Stimulated activated CD4-positive, alpha-beta T cell treated with anti-CD3 and anti-CD28 coated beads, Interleukin-15, amount 100 ng/mL, for 1 hour (primary cell): ENCODE measurements at places on chromosomes 1 and 21.

DNA sequence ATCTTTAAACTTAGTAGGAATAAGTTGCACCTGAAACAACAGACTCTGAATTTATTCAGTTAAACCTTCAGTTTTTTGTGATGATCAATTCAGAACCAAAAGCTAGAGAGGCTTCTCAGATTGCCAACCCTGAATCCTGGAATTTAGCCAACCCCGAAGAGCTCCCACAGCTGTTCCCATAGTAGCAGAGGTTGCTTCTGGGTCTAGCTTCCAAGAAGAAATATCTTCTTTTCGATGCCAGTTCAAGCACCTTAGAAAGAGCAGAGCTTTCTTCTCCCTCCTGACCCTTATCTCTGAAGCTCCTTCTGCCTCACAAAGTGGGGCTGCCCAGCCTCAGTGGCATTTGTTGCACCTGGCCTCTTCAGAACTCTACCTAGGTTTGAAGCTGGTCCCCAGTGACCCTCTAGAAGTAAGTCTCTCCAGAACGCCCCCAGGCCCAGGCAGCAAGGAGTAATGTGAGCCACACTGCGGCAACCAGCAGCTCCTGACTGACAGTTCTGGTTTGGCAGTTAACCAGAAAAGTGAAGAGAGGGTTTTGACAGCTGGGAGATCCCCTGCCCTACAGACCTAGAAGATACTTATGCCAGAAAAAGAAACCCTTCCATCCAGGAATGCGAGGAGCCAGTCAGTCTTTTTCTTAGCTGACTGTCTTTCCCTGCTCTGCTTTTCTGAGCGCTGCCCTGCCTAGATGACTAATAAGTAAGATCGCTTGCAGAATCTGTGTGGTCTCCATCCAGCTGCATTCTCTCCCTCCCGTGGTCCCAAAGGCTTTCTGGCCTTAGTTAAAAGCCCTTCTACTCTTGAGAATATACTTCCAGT lies 165.9 kb downstream of the ADGRL4 start:
- no peak for DNase-seq

DNA sequence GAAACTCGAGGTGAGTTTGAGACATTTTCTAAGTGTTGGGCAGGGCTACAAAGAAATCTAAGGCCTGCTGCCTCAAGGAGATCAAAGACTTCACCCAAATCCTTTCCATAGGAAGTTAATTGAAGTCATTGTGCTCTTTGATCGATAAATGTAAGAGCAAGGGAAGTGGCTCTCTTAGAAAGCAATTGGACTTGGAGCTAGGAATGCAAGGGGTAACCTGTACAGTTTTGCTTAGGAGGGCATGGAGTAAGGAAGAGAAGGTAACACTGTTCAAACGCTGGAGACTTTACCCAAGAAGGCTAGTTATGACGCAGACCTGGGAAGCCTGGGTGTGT lies 418.0 kb upstream of the PROX1 start:
- DNase-seq, result no peak

DNA sequence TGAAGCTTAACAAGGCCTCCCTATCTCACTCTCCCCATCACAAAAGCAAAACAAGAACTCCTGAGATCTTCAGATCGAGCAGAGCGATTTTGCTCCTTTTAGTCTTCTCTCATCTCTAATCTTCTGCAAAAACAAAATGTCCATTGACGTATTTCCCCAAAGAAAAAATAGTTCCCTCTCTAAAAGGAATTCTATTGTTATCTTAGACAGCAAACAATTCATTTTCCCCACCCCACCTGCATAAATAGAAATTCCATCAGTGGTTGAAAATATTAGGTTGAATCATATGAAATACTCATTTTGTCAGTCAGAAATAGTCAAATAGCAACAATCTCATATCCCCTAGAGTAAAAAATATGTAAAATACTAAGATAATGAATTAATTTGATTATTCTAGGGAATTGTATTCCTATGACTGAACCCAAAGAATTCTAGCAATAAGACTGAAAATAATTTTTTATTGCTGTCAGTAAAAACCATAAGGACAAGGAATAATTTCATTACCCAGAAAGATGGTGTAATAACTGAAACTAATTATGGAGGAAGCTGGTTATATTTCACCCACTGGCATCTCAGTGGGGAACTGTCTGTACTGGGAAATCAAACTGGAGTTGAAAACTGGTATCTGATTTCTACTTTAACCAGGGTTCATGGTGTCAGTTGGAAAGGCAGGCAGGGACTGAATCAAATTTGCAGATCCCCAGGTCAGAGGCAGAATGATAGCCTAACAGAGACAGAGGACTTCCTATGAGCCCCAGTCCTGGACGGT lies 51.3 kb downstream of the RHOU start:
- DNase-seq, result no peak

GRCh38 chr1:9233241-9233941 lies 1.2 kb upstream of the H6PD start:
- DNase-seq, result no peak

- no peak for DNase-seq
Observed at GRCh38 chr1:87243573-87243972, 85.1 kb upstream of the LMO4 start.

GRCh38 chr1:231442735-231443134 lies 20.6 kb upstream of the EGLN1 start:
- DNase-seq, result no peak

DNA sequence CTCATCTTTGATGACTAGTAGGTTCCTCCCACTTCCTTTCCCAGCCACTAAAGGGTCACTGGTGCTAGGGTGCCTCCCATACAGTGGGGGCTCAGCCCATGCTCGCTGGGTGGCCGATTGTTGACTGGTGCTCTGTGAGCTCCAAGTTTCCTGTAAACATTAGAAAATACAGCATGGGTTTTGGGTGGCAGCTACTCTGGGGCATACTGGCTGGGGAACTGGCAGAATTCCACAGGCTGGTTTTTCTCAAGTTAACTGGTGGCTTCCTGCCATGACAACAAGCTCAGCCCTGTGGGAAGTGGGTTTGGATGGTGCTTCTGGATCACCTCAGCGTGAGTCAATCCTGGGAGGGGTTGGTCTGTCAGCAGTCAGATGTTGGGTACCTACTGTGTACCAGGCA lies 28.7 kb upstream of the CRNN start:
- DNase-seq, result no peak

- no peak for DNase-seq
Observed at GRCh38 chr1:153617663-153618062, 1.5 kb upstream of the S100A14 start.

GRCh38 chr1:22350171-22350923 lies 101.3 kb upstream of the ZBTB40 start:
- DNase-seq, result no peak

DNA sequence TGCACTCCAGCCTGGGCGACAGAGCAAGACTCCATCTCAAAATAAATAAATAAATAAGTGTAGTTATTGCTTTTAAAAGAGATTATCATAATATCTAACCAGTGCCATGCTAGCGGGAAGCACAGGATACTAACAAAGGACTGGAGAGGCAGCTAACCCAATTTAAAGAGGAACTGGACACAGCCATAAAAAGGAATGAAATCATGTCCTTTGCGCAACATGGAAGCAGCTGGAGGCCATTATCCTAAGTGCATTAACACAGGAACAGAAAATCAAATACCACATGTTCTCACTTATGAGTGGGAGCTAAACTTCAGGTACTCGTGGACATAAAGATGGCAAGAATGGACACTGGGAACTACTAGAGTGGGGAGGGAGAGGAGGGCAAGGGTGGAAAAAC lies 54.9 kb downstream of the TM2D1 start:
- no peak for DNase-seq

DNA sequence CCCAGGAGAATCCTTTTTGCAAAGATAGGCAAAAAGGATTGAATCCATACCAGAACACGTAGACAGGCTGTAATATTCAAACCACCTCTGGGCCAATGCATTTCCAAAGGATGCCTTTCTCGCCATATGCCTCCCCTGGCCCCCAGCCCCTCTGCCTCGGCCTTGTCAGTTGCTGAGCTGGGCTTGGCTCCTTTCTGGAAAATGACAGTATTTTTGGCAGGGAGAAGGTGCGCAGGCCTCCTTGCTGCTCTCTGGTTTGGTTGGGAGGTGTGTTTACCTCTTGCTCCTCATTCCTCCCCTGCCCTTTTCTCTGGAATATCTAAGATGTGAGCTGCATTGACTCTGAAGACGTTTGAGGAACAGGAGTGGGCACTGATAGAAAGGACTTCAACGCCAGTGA lies 26.0 kb upstream of the CNTN2 start:
- DNase-seq, result no peak

GRCh38 chr1:158117854-158118704 lies 62.6 kb upstream of the CD1D start:
- DNase-seq, result no peak

DNA sequence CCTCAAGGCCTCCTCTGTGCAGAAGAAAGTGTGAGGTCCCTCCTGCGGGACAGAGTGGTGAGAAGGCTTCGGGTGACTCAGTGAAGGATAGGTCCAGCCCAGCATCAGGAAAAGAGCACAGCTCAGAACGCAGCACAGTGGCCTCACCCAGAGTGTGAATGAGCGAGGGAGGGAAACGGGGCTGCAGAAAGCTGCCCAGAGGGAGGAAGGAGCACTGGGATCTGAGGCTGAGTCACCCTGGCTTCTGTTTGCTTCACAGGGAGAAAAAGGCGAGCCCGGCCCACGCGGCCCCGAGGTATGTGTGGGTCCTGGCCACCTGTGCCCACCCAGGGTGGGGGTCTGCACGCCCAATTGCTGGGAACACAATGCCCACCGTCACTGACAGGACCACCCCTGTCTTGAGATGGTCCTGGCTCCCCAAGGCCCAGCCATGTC lies 24.3 kb downstream of the COL6A2 start:
- DNase-seq, result no peak

GRCh38 chr21:28872218-28872617 lies 120.5 kb downstream of the LTN1 start:
- DNase-seq, result no peak

- no peak for DNase-seq
Observed at GRCh38 chr1:34412598-34413370, 236.1 kb downstream of the C1orf94 start.

- no peak for DNase-seq
Observed at GRCh38 chr1:195618287-195618686, 990.0 kb downstream of the KCNT2 start.

GRCh38 chr1:61921435-61921834 lies 179.2 kb downstream of the PATJ start:
- DNase-seq, result no peak
